Fibroblast of lung (primary cell): ENCODE measurements at places on chromosomes 12 and 14. TPM values are rescaled to one million over a fixed set of nuclear protein-coding genes. Genes with fewer than 3 reads are reported as not detected.
A peak's percentile ranks its signal among the peaks of the same experiment; 100 is the strongest.

Gene HPD
- total RNA-seq: 0.17 and 0.26 TPM in 2 replicates

Gene RTN1
- under 0.01 and 0.17 TPM in 2 replicates for total RNA-seq

Gene FAM186B
- 0.33 and 0.51 TPM in 2 replicates for total RNA-seq

DNA sequence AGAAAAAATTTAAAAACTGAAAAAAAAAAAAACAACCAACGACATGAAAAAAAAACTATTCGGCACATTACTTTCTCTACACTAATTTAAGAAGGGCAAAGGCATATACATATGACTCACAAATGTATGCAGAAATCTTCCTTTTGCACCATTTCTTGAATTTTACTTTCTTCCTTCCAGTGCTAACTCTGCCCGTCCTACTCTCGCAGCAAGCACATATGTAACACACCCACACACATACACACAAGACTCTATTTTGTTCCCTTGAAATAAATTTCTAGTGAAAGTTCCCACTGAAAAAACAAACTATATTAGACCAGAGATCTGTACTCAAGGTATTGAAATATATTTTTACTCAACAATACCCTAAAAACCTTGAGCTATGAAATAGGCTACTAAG lies 14.6 kb downstream of the BTG1 start:
- H3K27me3 ChIP-seq: no peaks in the 10 kb centered on the region
- H3K4me3 ChIP-seq: no peak overlapping the region
- DNase-seq: no peak
- peaks cover 14% of the 10 kb centered on the region for H3K4me1 ChIP-seq

Gene KRT5
- not detected in 2 replicates for total RNA-seq

DNA sequence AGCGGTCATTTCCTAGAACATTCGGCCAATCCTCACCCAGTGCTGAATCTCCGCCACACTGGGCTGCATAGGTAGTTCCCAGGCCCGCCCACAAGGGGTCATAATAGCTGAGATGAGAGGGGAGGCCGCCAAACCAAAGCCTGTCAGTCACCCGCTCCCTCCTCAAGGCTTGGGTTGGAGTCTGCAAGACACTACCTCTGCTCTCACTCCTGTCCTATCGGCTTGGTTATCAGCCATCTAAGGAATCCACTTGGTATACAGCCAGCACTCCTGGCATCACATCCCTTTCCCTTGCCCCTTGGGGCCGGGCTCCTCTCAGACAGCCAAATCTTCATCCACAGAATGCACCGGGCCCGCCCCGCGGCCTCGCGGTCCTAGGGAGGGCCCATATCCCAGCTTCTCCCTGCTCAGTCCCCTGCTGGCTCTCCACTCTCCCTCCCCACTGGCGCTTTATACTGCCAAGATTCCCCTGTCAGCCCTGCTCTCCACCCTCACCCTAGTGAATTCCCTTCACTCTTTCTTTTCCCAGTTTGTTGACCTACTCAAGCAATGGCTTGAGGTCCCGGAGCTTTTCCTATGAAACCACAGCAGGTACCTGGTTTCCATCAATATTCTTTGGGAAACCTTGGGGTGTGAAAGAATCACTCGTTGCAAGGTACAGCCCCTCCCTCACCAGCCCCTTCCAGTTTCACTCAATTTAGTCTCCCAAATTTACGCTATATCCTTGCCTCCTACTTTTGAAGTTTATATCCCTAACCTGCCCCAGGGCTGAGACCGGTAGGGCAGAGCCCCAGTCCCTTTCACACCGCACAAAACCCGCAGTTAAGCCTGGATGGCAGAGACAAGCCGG lies 1.4 kb downstream of the IFFO1 start:
- peak overlapping the region; percentile 87 for H3K4me3 ChIP-seq
- peaks cover 34% of the 10 kb centered on the region for H3K4me1 ChIP-seq
- DNase-seq: peak; percentile 77

DNA sequence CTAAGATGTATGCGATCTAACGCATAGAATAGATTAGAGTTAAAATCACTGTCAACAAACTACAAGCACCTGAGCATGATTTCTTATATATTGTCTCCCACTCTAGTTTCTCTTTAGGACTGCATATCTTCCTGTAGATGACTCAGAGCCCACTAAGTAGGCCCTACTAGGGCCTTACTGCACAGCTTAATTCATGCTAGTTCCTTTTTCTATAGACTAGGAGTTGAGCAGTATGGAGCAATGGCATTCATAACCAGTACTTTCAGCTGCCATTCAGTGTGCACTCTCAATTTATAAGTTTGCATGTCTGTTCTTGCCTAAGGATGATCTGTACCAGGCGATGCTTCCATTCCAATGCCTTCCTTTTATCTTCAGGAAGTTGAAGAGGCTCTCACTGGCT lies 103.5 kb downstream of the METTL25 start:
- no peak for DNase-seq
- no peaks in the 10 kb centered on the region for H3K27me3 ChIP-seq
- H3K4me1 ChIP-seq: no peaks in the 10 kb centered on the region
- H3K27ac ChIP-seq: no peak overlapping the region

Gene LMNTD1
- total RNA-seq: not detected in 2 replicates

- no peaks in the 10 kb centered on the region for H3K4me1 ChIP-seq
- no peak overlapping the region for H3K4me3 ChIP-seq
- H3K27me3 ChIP-seq: no peaks in the 10 kb centered on the region
- DNase-seq: no peak
- no peak overlapping the region for H3K27ac ChIP-seq
Observed at GRCh38 chr12:84421103-84421502, 491.5 kb downstream of the SLC6A15 start.

GRCh38 chr12:34298176-34298970 lies 276.1 kb downstream of the ALG10 start:
- no peaks in the 10 kb centered on the region for H3K4me1 ChIP-seq
- DNase-seq: no peak
- H3K27ac ChIP-seq: no peak overlapping the region
- H3K4me3 ChIP-seq: no peak overlapping the region
- H3K27me3 ChIP-seq: no peaks in the 10 kb centered on the region
- no peaks in the 10 kb centered on the region for H3K36me3 ChIP-seq

DNA sequence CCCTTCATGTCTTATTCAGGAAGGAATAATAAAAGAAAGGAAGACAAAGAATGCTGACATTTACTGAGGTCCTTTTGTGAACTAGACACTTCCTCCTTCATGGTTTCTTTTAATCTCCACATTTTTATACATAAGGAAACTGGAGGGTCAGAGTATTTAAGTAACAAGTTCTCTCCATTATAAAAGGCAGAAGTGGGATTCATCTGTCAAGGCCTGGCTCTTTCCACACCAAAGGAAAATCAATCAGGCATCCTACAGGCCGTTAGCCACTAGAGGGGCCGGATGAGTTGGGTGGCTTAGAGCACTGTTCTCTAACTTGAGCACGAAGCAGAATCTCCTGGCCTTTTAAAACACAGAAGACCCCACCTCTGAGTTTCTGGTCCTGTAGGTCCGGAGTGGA lies 36.8 kb upstream of the NINJ2 start:
- no peaks in the 10 kb centered on the region for H3K4me1 ChIP-seq
- no peak overlapping the region for H3K27ac ChIP-seq
- no peak overlapping the region for H3K4me3 ChIP-seq
- DNase-seq: no peak

Gene PLEK2
- total RNA-seq: 0.17 and 0.51 TPM in 2 replicates

GRCh38 chr14:61923348-61923747 lies 161.1 kb downstream of the SNAPC1 start:
- peaks cover 3% of the 10 kb centered on the region for H3K27me3 ChIP-seq
- no peak overlapping the region for H3K4me3 ChIP-seq
- H3K36me3 ChIP-seq: no peaks in the 10 kb centered on the region
- no peak overlapping the region for H3K27ac ChIP-seq
- peak; percentile 18 for DNase-seq
- peaks cover 2% of the 10 kb centered on the region for H3K4me1 ChIP-seq

- DNase-seq: peak; percentile 63
- peak overlapping the region; percentile 34 for H3K27ac ChIP-seq
- H3K27me3 ChIP-seq: no peaks in the 10 kb centered on the region
- no peaks in the 10 kb centered on the region for H3K36me3 ChIP-seq
Observed at GRCh38 chr12:93415723-93416464, 25.9 kb downstream of the UBE2N start.

- H3K27ac ChIP-seq: peak overlapping the region; percentile 74
- peaks cover 37% of the 10 kb centered on the region for H3K4me1 ChIP-seq
- DNase-seq: peak; percentile 95
- no peaks in the 10 kb centered on the region for H3K27me3 ChIP-seq
Observed at GRCh38 chr14:74514471-74514941, 20.9 kb downstream of the ISCA2 start.

Gene DACT1
- 10.2 and 22.6 TPM in 2 replicates for total RNA-seq

- H3K4me1 ChIP-seq: no peaks in the 10 kb centered on the region
- no peaks in the 10 kb centered on the region for H3K27me3 ChIP-seq
- H3K36me3 ChIP-seq: no peaks in the 10 kb centered on the region
- H3K4me3 ChIP-seq: no peak overlapping the region
- H3K27ac ChIP-seq: no peak overlapping the region
- DNase-seq: no peak
Observed at GRCh38 chr12:24307716-24308335, 358.4 kb upstream of the SOX5 start.
